ENCODE measurements at places on chromosomes 3 and 15.
A peak's percentile ranks its signal among the peaks of the same experiment; 100 is the strongest.

DNA sequence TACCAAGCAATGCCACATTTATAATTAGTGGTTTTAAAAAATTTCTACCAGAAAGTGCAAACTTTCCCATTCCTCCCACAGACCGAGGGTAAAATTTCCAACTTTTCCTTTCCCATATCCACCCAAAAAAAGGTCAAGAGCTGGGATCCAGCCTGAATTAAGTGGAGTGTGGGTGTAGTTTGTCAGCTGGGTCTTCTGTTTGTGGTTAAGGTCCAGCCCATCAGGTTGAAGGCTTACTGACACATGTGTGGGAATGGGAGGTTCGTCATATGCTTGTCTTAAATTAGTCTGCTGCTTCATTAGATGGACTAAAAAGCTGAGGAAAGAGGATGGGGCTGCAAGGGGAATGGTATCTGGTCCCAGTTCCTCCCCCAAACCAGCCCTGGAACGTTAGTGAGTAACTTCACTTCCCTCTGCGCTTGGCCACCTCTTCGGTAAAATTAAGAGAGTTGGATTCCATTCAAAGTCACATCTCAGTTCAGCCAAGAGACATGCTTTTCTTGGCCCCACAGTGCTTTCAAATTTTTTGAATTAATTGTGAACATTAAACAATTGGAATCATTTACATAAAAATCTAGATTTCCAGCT is 59.0 kb upstream of the PLCL2 start:
- DNase-seq, result no peak

- DNase-seq, result no peak
These were observed 97.9 kb downstream of the PLD1 start for GRCh38 chr3:171712171-171712938.

GRCh38 chr15:91632176-91632575 is 221.3 kb upstream of the SLCO3A1 start:
- DNase-seq, result no peak

- DNase-seq, result peak; percentile 52
These were observed 64.2 kb upstream of the FNDC3B start for GRCh38 chr3:171974986-171975837.

GRCh38 chr15:47504624-47505256 is 212.6 kb upstream of the SEMA6D start:
- DNase-seq, result no peak

DNA sequence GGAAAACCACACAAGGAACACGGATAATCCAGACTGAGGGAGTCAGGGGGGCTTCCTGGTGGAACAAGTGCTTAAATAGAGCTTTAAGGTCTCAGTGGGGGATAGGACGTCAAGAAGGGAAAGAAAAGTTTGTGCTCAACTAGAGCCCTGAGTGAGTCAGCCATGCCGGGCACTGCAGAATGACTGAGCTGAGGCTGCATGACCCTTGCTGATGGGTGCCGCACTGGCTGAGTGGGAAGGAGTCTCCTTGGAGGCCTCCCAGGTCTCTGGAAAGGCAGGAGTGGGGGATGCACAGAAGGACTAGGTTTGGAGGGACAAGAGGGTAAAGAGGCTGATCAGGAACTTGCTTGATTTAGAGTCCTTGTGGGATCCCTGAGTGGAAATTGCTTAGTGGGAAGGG is 150.3 kb downstream of the RPLP1 start:
- no peak for DNase-seq

GRCh38 chr3:53998980-53999379 is 107.3 kb upstream of the SELENOK start:
- no peak for DNase-seq

DNA sequence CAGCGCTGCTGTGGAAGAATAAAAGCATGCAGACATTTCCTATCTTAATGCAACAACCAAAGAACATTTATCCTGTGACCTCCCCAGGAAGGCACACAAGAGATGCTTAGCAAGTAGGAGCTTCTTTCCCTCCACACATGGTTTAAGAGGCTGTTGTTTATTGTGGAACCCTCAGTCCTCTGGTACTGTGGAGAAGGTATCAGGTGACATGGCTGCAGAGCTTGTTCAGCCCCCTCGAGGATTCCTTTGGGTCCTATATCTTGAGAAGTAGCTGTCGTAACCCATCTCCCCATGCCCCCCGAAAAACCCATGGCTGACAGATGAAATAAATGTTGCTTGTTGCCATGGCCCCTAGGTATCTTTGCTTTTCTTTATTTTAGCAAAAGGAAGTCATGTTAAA is 20.3 kb upstream of the ETV5 start:
- no peak for DNase-seq

DNA sequence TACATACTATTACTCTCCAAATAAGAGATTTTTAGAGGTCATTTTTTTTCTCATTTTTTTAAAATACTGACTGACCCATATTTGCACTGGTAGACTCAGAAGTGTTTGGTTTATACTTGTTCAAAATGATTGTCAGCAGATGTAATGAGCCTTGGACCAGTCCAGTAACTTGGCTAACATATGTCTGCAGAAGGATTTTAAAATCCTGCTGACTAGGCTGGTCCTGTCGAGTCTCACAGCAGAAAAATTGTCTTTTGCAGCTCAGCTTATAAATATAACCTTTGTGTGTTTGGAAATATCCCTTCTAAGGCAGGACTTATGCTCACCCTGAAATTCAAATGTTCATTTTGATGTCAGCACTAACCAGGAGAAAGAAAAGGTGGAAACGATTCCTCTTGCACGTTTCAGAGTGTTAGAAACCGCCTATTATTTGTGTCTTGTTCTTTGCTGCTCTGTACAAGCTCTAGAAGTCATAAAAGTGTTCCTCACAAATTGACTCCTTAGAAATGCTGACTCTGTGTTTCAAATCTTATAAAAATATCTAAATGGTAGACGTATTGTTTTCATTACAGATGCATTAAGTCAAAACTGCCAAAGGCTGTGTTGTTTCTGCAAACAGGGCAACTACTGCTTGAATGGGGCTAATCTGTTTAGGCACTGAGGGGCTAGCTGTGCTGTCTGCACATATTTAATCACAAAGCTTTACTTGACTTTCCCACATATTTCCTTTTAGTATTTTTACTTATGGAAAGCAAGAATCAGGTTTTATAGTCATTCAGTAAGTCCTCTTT is 95.3 kb downstream of the CHL1 start:
- DNase-seq, result no peak

GRCh38 chr3:150237490-150237889 is 170.6 kb upstream of the TSC22D2 start:
- no peak for DNase-seq

- no peak for DNase-seq
These were observed 401.1 kb downstream of the NAALADL2 start for GRCh38 chr3:175260145-175260794.

- no peak for DNase-seq
These were observed 8.0 kb downstream of the CLDN16 start for GRCh38 chr3:190396001-190396400.

- DNase-seq, result no peak
These were observed 148.9 kb upstream of the TSPAN3 start for GRCh38 chr15:77219841-77220240.

DNA sequence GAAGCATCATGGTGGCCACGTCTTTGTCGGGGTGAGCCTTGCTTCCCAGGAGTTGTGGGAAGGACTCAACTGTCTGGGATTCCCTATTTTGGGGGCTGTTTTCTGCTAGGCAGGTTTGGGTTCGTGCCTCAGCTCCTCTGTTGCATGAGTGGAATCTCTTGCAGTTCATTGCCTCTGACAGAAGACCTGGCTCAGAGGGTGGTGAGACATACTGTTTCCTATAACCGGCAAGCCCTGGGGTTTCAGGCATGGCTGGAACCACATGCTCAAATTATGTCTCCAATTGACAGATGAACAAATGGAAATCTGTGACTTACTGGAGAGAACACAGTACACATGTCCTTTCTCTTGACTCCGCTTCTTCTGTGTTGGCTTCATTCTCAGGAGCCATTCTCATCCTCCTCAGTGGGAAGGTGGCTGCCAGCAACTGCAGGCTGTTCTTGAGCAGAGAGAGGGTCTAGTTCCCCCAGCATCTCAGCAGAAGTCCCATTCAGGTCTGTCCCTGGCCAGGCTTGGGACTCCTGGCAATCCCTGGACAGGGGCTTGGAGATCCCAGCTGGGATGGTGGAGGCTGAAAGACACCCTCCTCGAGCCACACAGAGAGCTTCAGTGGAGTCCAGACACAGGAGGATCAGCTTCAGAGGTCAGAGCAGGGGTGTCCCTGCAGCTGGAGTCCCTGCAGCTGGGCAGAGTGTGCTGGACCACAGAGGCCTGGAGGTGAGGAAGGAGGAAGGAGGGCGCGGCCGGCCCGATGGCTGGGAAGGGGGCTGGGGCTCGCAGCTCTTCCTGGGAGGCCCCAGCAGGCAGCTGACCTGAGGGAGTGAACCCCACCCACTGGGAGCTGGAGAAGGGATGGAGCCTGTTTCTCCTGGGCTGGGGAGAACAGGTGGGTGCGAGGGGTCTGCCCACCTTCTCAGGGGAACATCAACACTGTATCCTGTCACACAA is 97.6 kb downstream of the LSM3 start:
- no peak for DNase-seq

DNA sequence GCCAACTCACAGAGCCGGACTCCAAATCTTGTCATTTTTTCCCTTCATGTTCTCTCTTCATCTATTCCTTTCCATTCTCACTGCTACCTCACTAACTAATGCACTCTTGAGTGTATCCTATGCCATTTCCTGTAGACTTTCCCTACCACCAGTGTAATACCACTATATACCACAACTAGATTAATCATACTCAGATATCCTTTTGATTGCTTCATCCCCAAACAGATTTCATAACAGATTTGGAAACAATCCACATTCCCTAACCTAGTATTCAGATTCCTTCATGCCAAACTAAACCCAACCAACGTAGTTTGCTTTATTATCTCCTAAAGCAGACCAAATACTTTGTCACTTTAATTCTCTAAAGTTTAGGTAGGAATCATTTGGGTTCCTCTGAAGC is 2.6 kb upstream of the PLOD2 start:
- DNase-seq, result no peak

GRCh38 chr3:12662593-12663400 is 1.1 kb downstream of the RAF1 start:
- no peak for DNase-seq

- DNase-seq, result no peak
These were observed 45.7 kb downstream of the TRIM42 start for GRCh38 chr3:140723576-140723975.

DNA sequence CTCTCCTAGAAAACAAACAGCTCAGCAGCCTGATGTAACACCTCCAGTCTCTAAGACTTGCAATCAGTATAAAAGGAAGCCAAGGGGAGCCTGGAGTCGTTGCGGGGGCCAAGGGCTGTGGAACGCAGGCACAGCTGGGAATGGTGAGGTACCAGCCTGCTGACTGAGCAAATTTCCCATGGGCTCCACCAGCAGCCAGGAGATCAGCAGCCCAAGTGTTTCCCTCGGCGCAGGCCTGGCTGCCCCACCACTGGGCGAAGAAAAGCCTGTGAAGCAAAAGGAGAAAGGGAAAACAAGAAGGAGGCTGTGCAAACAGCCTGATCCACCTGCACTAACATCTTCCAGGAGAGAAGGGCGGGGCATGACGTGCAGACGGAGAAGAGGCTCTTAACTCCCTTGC is 155.3 kb downstream of the SHQ1 start:
- DNase-seq, result no peak

DNA sequence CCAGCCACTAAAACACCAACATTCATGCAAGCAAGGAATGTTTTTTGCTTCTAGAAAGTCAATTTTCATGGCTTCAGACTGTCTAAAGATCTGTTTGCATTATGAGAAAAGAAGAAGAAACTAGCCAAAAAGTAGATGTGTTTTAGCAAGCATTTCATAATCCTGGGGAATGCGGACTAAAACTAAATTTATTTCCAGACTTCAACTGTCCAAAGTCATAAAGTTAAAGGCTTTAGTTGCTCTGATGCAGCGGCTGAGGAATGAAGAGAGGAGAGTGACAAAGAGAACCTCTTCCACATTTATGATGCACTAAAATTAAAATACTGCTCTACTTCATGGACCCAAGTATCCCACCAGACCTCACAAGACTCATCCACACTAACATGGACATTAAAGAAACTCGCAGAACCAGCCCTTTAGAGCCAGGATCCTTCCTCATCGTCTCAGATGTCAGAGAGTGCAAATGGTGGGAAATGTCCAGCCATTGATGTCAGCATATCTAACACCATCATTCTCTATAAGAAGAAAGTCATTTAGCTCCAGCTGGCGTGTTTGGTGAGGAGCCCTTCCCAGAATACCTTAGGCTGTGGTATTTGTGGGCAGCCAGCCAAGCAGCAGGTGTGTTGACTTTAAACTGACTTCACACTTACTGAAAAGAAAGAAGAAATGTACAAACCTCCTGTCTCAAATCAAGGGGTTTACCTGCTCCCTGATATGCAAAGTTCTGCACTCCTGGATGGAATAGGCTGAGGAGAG is 17.4 kb downstream of the FYCO1 start:
- DNase-seq, result no peak

DNA sequence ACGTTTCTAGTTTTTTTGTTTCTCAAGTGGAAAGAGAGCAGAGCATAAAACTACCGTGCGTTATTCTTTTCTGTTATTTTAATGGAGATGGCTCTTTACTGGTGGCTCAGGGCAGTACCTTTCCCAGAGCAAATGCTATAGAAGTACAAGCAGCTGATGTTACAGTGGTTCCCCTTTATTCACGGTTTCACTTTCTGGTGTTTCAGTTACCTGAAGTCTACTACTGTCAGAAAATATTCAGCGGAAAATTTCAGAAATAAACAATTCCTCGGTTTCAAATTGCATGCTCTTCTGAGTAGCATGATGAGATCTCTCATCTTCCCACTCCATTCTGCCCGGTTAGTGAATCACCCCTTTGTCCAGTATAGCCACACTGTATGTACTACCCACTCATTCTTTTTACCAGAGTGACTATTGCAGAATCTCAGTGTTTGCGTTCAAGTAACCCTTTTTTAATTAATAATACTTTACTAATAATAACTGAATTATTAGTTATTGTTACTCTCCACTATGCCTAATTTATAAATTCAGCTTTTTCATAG is 597.5 kb upstream of the ROBO2 start:
- DNase-seq, result no peak

DNA sequence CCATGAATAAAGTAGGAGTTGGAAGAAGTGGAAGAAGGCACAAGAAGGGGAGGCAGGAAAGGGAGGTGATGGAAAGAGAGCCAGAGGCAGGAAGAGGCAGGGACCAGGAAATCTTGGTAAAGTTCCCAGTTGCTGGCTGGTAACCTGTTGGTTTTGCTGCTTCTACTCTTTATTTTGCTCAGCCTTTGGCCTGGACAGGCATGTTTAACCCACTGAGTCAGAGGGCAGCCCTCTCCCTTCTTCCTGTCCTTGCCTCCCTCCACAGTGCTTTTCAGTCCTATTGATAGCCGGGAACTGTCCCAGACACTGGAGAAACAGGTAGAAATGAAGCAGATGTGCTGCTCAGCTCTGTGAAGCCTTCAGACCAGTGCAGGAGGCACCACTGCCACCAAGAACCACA is 43.4 kb upstream of the APEH start:
- no peak for DNase-seq

DNA sequence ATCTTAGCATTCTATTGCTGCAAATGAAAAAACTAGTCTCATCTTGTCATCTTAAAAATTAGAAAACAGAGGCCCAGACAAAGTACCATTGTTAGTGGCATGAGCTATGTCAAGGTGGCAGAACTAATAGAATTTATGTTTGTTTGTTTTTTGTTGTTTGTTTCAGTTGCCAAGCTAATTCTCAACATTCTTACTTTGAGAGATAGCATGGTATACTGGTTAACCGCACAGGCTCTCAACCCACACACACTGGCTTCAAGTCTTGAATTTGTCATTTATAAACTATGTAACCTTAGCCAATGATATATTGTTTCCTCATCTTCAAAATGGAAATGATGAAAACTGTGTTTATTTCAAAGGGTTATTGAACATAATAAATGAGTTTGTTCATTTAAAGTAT is 367.6 kb upstream of the PLSCR5 start:
- no peak for DNase-seq
